Natural killer cell treated with Interleukin-12 subunit alpha and Interleukin-12 subunit beta and Interleukin-15 and Interleukin-18, amount 100 ng/mL, for 72 hours (primary cell): ENCODE measurements at places on chromosomes 11 and 22.

- no peaks in the 10 kb centered on the region for H3K4me1 ChIP-seq
- no peaks in the 10 kb centered on the region for H3K27me3 ChIP-seq
- DNase-seq, result no peak
- peak overlapping the region; percentile 37 for H3K27ac ChIP-seq
- H3K4me3 ChIP-seq, result no peak overlapping the region
- H3K36me3 ChIP-seq, result no peaks in the 10 kb centered on the region
Observed at GRCh38 chr11:9831122-9831521, 167.2 kb downstream of the SWAP70 start.

- H3K27me3 ChIP-seq, result no peaks in the 10 kb centered on the region
- peak; percentile 34 for DNase-seq
- peaks cover 25% of the 10 kb centered on the region for H3K4me1 ChIP-seq
- peak overlapping the region; percentile 82 for H3K4me3 ChIP-seq
Observed at GRCh38 chr22:21650823-21651520, 8.9 kb downstream of the SDF2L1 start.

DNA sequence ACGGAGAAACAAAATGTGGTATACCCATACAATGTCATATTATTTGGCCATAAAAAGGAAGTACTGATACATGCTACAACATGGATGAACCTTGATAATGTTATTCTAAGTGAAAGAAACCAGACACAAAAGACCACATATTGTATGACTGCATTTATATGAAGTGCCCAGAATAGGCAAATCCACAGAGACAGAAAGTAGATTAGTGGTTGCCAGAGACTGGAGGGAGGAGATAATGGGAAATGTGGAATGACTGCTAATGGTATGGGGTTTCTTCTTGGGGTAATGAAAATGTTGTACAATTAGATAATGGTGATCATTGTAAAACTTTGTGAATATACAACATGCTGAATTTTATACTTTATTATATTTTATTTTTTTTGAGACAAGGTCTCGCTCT lies 5.6 kb upstream of the SLC43A1 start:
- H3K27ac ChIP-seq, result no peak overlapping the region
- no peaks in the 10 kb centered on the region for H3K36me3 ChIP-seq
- no peak overlapping the region for H3K4me3 ChIP-seq
- H3K4me1 ChIP-seq, result peaks cover 1% of the 10 kb centered on the region
- DNase-seq, result no peak

GRCh38 chr11:94662065-94662779 lies 95.1 kb downstream of the PIWIL4 start:
- DNase-seq, result no peak
- H3K27me3 ChIP-seq, result peaks cover 16% of the 10 kb centered on the region
- H3K36me3 ChIP-seq, result no peaks in the 10 kb centered on the region

DNA sequence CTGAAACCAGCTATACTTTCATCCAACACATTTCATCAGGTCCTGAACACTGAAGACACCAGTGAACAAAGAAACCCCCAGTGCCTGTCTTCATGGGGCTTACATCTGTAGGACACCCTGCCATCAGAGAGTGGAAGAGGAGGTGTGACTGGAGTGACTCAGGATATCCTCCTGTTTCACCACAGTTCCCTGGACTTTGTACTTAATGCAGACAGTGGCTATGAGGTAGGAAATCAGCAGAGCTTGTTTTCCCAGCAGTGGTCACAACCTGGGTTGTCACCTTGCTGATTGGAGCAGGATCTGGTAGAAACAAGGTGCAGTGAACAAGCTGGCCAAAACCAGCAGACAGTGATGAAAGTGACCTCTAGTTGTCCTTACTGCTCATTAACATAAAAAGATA lies 128.8 kb downstream of the KIRREL3 start:
- H3K27ac ChIP-seq, result no peak overlapping the region
- DNase-seq, result no peak
- peaks cover 24% of the 10 kb centered on the region for H3K27me3 ChIP-seq
- H3K4me3 ChIP-seq, result no peak overlapping the region
- no peaks in the 10 kb centered on the region for H3K4me1 ChIP-seq

GRCh38 chr22:36659762-36660509 lies 43.6 kb downstream of the CACNG2 start:
- H3K27me3 ChIP-seq, result peaks cover 43% of the 10 kb centered on the region
- H3K4me3 ChIP-seq, result no peak overlapping the region
- no peak for DNase-seq
- H3K4me1 ChIP-seq, result no peaks in the 10 kb centered on the region

DNA sequence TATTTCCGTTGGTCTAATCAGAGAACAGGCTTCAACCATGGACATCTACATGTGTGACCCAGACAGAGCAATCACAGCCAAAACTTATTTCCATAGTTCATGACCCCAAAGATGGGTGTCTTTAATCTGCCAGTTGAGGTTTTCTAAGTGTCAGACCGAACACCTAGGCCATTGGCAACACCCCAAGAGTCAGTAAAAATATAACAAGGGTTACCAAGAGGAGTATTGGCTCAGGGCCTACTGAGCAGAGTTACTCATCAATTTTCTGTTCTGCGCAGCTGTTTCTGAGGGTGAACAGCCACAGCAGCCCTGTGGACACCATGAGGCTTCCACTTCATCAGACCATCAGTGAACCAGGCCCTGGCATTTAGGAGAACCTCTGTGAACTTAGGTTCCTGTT lies 18.8 kb downstream of the GUCD1 start:
- no peaks in the 10 kb centered on the region for H3K27me3 ChIP-seq
- H3K4me1 ChIP-seq, result peaks cover 6% of the 10 kb centered on the region
- H3K4me3 ChIP-seq, result no peak overlapping the region
- peaks cover 6% of the 10 kb centered on the region for H3K36me3 ChIP-seq
- H3K27ac ChIP-seq, result no peak overlapping the region

DNA sequence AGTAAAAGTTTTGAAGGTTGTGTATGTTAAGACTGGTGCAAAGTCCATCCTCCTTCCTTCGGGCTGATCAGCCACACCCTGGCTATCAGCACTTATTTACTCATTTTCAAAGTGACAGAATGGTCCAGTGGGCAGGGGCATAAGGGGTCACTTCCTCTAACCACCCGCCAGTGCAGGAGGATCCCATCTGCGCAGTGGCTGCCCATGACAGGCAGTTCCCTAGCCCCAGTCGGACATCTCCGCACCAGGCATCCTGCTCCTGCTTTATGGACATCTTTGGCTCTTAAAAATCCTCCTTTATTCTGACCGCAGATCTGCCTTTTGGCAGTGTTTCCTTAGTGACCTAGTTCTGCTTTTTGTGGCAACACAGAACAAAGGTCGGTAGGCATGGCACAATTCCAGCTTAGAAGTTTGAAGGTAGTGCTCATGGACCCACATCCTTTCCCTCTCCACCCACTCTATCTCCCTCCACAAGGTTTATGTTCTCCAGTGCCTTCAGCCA lies 55.9 kb downstream of the BMAL1 start:
- peak overlapping the region; percentile 65 for H3K27ac ChIP-seq
- no peak for DNase-seq
- H3K4me1 ChIP-seq, result peaks cover 59% of the 10 kb centered on the region
- no peaks in the 10 kb centered on the region for H3K36me3 ChIP-seq
- H3K27me3 ChIP-seq, result no peaks in the 10 kb centered on the region

GRCh38 chr11:82906236-82906635 lies 4.7 kb downstream of the DDIAS start:
- DNase-seq, result no peak
- H3K27me3 ChIP-seq, result no peaks in the 10 kb centered on the region
- H3K36me3 ChIP-seq, result no peaks in the 10 kb centered on the region

GRCh38 chr11:97937501-97937900 lies 1083.2 kb upstream of the CNTN5 start:
- H3K4me1 ChIP-seq, result no peaks in the 10 kb centered on the region
- H3K36me3 ChIP-seq, result no peaks in the 10 kb centered on the region
- H3K4me3 ChIP-seq, result no peak overlapping the region
- no peaks in the 10 kb centered on the region for H3K27me3 ChIP-seq

GRCh38 chr11:1401656-1402221 lies 12.0 kb downstream of the BRSK2 start:
- no peaks in the 10 kb centered on the region for H3K27me3 ChIP-seq
- H3K36me3 ChIP-seq, result no peaks in the 10 kb centered on the region
- DNase-seq, result peak; percentile 57

DNA sequence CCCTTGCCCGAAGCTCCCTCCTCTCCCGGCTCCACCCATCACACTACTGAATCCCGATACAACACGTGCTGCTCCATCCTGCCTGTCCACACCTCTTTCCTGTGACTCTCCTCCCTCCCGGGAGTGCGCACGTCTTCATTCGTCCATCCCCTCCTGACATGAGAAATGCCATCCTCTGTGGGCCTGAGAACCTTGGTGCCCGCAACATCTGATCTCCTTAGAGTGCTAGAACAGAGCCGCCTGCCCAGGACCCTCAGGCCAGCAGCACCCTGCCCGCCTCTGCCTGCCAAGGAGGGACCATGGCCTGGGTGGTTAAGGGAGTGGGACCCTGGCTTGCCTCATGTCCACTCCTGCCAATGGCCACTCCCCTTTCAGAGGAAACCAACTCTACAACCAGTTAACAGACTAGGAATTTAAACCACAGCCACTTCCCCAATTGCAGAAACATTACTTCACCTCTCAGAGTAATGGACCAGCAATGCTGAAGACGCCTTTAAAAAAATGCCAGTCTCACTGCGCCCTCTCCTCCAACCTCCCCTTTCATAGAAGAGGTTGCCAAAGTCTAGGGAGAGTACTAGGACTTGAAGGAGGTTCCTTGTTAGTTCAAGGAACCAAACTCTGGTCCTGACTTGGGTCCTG lies 466.3 kb downstream of the OPCML start:
- no peaks in the 10 kb centered on the region for H3K36me3 ChIP-seq
- H3K27me3 ChIP-seq, result peaks cover 25% of the 10 kb centered on the region
- H3K4me3 ChIP-seq, result no peak overlapping the region
- peaks cover 3% of the 10 kb centered on the region for H3K4me1 ChIP-seq

DNA sequence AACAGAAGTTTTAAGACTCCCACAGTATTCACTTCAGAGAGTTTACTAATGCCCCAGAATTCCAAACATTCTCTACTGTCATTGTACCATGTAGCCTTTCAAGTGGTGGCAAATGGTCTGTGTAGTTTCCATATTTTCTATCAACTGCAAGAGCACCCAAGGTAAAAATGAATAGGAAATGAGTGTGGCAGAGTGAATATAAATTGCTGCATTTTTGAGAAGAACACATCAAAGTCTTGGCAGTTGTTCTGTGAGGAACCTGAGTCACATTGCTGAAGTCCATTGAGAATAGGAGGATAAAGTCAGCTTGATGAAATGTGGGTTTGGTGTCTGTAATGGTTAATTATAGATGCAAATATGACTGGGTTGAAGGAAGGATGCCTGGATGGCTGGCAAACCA lies 193.6 kb downstream of the AASDHPPT start:
- H3K4me3 ChIP-seq, result no peak overlapping the region
- H3K27me3 ChIP-seq, result no peaks in the 10 kb centered on the region
- H3K36me3 ChIP-seq, result peaks cover 4% of the 10 kb centered on the region
- H3K4me1 ChIP-seq, result no peaks in the 10 kb centered on the region

DNA sequence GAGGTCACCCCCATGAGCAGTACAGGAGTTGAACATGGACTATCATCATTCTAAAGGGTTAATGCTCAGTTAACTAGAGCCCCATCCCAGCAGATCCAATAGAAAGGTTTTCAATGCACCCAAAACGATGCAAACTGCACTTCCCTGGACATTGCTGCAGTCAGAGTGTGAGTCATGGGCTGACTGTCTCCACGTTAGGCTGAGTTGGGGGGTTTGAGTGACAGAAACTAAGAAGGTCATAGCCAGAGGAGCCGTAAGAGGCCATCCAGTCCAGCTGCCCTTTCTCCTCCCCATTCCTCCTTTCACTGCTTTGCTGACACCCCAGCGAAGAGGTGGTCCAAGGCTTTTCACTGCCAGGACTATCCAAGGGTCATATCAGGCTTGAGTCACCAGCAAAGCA lies 10.5 kb upstream of the OR2AT4 start:
- H3K4me1 ChIP-seq, result peaks cover 9% of the 10 kb centered on the region
- no peak overlapping the region for H3K27ac ChIP-seq
- no peak overlapping the region for H3K4me3 ChIP-seq

DNA sequence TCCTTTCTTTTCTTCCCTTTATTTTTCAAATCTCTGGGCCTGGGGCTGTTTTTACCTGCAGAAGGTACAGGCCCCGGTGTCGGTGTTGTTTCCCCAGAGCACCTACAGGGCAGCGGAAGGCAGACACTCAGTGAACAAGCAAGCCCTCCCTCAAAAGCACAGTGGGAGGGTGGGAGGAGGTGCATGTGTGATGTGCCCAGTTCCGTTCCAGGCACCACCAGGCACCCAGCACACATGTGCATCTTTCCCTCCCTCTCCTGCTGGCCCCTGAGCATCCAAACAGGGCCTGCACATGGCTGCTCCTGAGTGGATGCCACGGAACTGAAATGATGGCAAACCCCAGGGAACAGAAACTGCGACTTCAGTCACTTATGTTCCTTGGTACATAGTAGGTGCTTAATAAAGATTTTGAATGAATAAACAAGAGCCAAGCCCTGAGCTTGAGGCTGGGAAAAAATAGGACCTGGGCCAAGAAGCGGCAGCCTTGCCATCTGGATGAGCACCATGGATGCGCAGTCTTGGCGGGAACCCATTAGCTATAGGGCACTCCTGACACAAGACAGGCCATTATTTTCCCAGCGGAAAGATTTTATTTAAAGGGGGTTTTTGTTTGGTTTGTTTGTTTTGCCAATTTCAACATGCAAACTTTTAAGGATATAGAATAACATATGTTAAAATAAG lies 47.8 kb downstream of the ARRB1 start:
- H3K27me3 ChIP-seq, result no peaks in the 10 kb centered on the region
- H3K4me3 ChIP-seq, result no peak overlapping the region
- H3K4me1 ChIP-seq, result peaks cover 40% of the 10 kb centered on the region

DNA sequence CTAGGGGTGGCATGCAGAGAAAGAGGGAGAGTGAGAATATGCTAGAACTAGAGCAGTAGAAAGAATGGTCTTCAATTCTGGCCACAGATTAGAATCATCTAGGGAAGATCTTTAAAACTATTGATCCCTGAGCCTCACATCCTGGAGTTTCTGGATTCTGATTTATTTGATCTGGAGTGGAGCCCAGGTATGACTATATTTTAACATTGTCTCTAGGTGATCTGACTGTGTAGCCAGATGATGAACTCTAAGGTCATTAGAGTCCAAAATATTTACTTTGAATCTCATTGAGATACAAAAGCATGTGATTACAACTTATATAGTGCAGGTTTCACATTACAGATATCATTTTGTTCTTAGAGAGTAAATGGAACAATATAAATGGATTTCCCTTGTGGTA lies 79.7 kb downstream of the FDX1 start:
- no peak for DNase-seq
- no peaks in the 10 kb centered on the region for H3K4me1 ChIP-seq
- no peak overlapping the region for H3K4me3 ChIP-seq
- H3K27ac ChIP-seq, result no peak overlapping the region

GRCh38 chr11:19705936-19706335 lies 6.7 kb upstream of the NAV2 start:
- H3K27ac ChIP-seq, result no peak overlapping the region
- no peaks in the 10 kb centered on the region for H3K36me3 ChIP-seq
- peaks cover 5% of the 10 kb centered on the region for H3K4me1 ChIP-seq
- no peak for DNase-seq
- no peak overlapping the region for H3K4me3 ChIP-seq

- DNase-seq, result peak; percentile 80
- peaks cover 6% of the 10 kb centered on the region for H3K4me1 ChIP-seq
Observed at GRCh38 chr22:36301384-36301828, 48.5 kb downstream of the APOL1 start.

- peak; percentile 5 for DNase-seq
- no peak overlapping the region for H3K27ac ChIP-seq
- no peak overlapping the region for H3K4me3 ChIP-seq
- no peaks in the 10 kb centered on the region for H3K36me3 ChIP-seq
- H3K27me3 ChIP-seq, result no peaks in the 10 kb centered on the region
- no peaks in the 10 kb centered on the region for H3K4me1 ChIP-seq
Observed at GRCh38 chr22:26825960-26826935, 168.9 kb downstream of the MIAT start.
